ENCODE measurements at places on chromosomes 3 and 15.

GRCh38 chr3:138389841-138390581 lies 41.6 kb downstream of the MRAS start:
- DNase-seq: peak; percentile 47

DNA sequence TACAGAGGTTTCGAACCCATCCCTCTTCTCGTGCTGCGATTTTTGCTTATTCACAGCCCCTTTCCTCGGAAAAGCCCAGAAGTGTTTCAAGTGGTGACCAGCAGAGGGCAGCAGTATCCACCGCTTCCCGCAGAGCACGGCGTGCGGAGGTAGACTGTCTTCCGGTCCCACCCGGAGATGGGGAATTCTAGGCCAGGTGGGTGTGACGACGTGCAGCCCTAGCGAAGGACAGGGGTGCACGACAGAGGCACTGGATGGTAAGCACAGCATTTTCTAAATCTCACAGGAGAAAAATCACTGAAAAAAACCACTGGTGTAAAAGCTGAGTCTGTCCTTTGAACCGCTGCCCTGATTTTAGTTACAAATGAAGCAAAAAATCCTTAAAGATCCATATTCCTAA lies 7.4 kb upstream of the PSMD6 start:
- DNase-seq: no peak

DNA sequence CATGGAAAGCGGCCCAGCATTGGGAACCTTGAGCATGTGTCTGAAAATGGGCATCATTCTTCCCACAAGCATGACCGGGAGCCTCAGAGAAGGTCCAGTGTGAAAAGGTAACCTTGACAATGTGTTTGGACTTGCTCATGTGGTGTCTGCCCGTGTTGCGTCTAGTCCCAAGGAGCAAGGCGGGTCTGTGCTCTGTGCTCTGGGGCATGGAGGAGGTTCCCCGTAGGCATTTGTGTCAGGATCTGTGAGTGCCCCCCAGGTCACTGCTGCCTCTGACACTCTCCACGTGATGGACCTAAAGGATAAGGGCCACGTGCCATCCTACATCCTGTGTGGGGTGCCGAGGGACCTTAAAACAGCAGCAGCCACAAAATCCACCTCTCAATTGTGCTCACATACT lies 44.9 kb downstream of the CHDH start:
- no peak for DNase-seq

DNA sequence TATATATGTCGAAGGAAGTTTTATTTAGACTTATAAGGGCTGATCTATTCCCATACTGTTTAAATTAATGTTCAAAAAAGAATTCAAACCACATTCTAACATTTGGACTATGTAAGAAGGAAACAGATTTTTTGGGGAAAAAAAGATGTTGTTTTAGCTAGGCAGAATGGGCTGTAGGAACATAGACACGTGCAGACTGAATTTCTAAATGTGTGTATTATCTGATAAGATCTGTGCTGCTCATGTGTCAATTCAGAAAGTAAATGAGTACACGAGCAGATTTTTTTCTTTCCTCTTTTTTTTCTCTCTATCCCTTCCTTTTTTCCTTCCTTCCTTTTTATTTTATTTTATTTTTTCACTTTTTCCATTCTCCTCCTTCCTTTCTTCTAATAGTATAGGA lies 259.5 kb upstream of the KCNH8 start:
- no peak for DNase-seq

GRCh38 chr15:96166223-96167200 lies 164.0 kb upstream of the NR2F2 start:
- DNase-seq: no peak

GRCh38 chr3:63613561-63613960 lies 38.9 kb upstream of the SNTN start:
- DNase-seq: no peak

- DNase-seq: no peak
These were observed 422.2 kb downstream of the GBE1 start for GRCh38 chr3:81339040-81339845.

GRCh38 chr15:89761929-89762328 lies 10.9 kb upstream of the MESP1 start:
- no peak for DNase-seq

GRCh38 chr3:71524672-71525071 lies 58.9 kb downstream of the FOXP1 start:
- DNase-seq: peak; percentile 71

- DNase-seq: no peak
These were observed 898 bp downstream of the SMAD3 start for GRCh38 chr15:67066041-67066958.

GRCh38 chr3:77667901-77668300 lies 628.0 kb downstream of the ROBO2 start:
- DNase-seq: no peak

DNA sequence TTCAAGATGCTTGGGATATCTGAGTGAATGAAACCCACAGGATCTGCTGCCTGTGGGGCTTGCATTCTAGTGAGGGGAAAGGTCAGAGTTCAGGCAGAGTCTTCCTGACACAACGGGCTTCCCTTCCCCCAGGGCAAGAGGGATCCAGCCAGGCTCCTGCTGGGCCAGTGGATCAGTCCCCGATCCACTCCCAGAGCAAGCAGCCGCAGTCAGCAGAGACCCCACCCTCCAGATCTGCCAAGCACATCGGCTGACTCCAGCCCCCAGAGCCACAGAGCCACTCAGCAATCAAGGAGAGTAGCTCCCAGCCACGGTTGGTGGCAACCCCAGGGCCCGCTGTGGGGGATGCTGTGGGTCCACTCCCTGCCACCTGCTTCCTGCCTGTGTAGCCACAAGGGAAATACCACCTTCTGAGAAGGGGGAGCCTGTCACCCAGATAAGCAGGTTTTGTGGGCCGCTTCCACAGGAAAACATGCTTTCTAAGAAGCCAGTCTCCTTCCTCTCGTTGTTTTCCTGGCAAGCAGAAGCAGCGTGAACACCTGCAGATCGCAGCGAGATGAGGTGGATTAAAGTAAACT lies 44.9 kb downstream of the CPN2 start:
- DNase-seq: no peak

DNA sequence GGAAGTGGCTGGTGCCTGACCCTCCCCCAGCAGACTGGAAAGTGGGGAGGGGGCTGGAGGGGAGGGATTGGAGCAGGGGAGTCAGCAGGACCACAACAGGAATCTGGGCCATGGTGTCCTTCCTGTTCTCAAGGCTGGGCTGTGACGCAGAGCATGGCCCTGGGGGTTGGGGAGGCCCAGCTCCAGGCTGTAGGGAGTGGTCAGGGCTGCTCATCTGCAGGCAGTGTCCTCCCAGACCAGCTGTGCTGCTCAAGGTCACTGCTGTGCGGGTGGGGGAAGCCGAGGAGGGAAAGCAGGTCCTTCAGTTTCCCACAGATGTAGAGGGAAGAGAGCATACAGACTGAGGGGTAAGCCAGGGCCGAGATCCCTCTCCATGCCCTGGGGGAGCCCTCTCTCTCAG lies 40.7 kb downstream of the CYP11A1 start:
- no peak for DNase-seq

GRCh38 chr3:115549071-115549470 lies 74.2 kb upstream of the GAP43 start:
- no peak for DNase-seq

DNA sequence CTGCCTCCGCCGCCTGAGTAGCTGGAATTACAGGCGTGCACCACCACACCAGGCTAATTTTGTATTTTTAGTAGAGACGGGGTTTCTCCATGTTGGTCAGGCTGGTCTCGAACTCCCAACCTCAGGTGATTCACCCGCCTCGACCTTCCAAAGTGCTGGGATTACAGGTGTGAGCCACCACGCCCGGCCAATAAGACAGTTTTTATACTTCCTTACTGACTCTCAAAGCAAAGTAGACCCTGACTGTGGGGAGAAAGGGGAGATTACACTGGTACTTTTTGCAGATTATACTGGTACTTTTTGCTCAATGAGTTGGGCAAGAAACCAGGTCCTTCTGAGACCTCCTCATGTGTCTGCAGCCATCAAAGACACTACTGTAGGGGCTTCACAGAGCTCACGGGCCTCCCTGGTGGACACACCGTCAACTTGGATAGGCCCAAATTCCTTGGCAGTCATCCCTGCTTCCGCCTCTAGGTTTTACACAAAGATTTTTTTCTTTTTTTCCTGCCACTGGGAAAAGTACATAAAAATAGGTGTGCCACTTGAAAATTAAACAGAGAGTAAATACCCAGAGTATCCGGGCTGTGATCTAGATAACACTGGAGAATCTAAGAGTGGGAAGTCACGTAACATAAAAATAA lies 143.3 kb upstream of the WNT5A start:
- no peak for DNase-seq

DNA sequence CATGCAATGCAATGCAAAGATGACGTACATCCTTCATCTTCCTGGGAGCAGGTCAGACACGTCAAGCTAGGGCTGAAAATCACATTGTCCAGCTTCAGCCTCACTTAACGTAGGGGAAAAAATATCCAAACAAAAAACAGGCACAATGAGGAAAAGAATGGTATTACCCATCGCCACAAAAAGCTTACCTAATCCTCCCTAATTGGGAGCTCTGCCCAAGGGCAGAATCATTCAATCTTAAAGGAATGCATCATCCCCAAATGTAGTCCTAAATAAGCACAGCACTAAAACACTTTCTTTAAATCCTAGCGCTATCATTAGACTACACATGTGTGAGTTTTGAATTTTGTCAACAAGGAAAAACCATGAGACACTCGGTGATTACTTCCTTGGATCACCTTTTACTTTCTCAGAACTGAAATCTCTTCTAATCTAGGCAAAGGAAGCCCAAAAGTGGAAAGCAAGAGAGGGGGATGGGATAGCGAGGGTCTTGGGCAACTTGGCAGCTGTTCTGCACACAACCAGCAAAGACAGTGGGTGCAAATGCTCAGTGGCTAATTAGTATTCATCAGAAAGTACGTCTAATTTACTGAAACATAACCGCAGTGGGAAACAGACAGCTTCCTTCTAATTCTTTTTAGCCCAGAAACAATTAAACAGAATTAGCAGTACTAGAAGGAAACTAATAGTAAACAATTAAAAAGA lies 87.4 kb downstream of the ADAMTS9 start:
- DNase-seq: no peak

- no peak for DNase-seq
These were observed 101.9 kb upstream of the CACNA2D3 start for GRCh38 chr3:54020436-54020835.

DNA sequence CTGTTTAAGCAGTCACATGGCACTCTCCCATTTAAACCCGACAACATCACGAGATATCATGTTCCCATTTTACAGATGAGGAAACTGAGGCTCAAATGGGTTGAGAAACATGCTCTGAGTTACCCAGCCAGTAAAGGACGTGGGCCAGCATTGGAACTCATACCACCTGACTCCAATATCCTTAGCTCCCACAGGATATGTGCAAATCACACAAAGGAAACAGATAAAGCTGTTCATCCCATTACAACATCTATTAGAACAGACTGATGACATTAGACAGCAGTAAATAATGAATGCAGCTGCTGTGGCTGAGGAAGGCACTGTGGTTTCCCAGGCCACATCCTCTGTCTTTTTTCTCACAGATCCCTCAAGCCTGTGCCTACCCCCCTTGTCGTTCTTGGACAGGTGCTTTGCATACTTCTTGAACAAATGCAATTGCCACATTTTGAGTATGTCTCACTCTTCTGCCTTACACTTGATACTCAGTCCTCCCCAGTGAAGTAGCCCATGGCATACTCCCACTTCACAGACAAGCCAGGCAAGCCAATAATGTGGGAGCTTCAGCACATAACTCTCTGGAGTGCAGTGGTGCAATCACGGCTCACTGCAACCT lies 17.7 kb downstream of the FRMD4B start:
- DNase-seq: no peak

- no peak for DNase-seq
These were observed 450.0 kb downstream of the ROBO1 start for GRCh38 chr3:79317551-79318518.

- no peak for DNase-seq
These were observed 853 bp downstream of the TCAIM start for GRCh38 chr3:44339181-44340057.

- no peak for DNase-seq
These were observed 78.7 kb upstream of the TGFBR2 start for GRCh38 chr3:30527720-30528119.

GRCh38 chr3:171770689-171771620 lies 39.3 kb downstream of the PLD1 start:
- DNase-seq: peak; percentile 60
